ENCODE measurements at places on chromosomes 4 and X. TPM values are rescaled to one million over a fixed set of nuclear protein-coding genes. Genes with fewer than 3 reads are reported as not detected.

- no peak for DNase-seq
Observed at GRCh38 chr4:146545102-146545501, 23.4 kb upstream of the SLC10A7 start.

- DNase-seq, result no peak
Observed at GRCh38 chr4:82797040-82797404, 1.6 kb downstream of the SCD5 start.

GRCh38 chr4:24476282-24476681 is 108.1 kb downstream of the DHX15 start:
- DNase-seq, result no peak

DNA sequence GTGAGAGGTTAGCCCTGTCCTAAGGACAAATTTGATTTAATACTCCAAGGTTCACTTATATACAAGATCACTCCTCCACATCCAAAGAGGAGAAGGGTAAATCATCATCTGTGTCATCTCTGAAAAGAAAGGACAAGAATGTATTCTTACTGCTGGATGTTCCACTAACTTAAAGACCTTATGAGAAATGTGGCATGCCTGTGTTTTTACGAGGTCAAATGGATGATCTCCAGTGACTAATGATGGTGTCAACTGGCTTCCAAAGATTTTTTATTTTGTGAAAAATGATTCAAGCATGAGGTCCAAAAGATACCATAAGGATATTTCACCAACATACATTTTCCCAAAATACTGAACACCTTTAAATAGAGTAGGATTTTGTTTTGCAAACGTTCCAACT is 143.4 kb downstream of the PTCHD1 start:
- DNase-seq, result no peak

CLIC2 gene
- total RNA-seq, result 8.1 TPM
